Immature natural killer cell (primary cell): ENCODE measurements at places on chromosomes 6 and 20.

- DNase-seq = no peak
These were observed 27.9 kb upstream of the EEF1A1 start for GRCh38 chr6:73548458-73549446.

- DNase-seq = no peak
These were observed 202.9 kb downstream of the ZNF217 start for GRCh38 chr20:53390770-53391169.

- no peak for DNase-seq
These were observed 3.4 kb downstream of the PRDM13 start for GRCh38 chr6:99609905-99610489.

GRCh38 chr20:62938105-62938888 is at the start of gene GID8:
TSS of gene GID8 (plus strand) at chr20:62938147. CDS start at chr20:62941503, 3,356 bp downstream.
- no peak for DNase-seq

DNA sequence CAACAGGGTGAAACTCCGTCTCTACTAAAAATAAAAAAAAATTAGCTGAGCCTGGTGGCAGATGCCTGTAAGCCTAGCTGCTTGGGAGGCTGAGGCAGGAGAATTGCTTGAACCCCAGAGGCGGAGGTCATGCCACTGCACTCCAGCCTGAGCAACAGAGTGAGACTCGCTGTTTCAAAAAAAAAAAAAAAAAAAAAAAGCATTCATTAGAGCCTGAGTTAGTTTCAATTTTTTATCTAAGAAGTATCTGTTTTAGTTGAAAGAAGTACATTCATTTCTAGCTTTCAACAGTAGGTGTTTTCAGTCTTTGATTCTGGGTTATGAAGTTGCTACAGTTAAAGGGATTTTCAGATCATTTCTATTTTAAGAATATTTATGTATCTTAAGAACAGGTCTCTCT is 42.2 kb downstream of the ZNF292 start:
- DNase-seq = no peak

- DNase-seq = no peak
These were observed 8.5 kb downstream of the TP53INP2 start for GRCh38 chr20:34712525-34713192.

- DNase-seq = peak; percentile 10
These were observed 278.6 kb downstream of the TBC1D32 start for GRCh38 chr6:121055572-121056163.

- no peak for DNase-seq
These were observed 13.4 kb downstream of the HLA-DOB start for GRCh38 chr6:32803416-32803815.
